ENCODE measurements at places on chromosomes 7 and 10. TPM values are rescaled to one million over a fixed set of nuclear protein-coding genes. Genes with fewer than 3 reads are reported as not detected.

- DNase-seq = no peak
Measured at GRCh38 chr7:106419455-106420182, 134.8 kb upstream of the NAMPT start.

DNA sequence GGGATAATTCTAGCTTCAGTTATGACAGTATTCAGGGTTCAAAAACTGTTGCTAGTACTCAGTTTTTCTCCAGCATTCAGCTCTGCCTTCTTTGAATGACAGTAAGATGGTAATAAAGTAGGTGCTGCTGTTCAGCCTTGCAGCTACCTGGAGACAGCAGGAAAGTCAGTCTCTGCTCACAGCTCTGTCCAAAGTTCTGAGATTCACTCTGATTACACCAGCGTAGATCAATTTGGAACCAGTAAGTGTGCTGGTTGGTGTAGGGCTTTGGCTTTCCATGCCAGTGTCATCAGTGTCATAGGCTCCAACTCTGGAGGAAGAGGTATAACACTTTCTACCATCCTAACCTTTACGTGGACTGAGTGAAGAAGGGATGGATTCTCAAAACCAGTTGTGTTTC lies 26.2 kb downstream of the STK17A start:
- DNase-seq = no peak

DNA sequence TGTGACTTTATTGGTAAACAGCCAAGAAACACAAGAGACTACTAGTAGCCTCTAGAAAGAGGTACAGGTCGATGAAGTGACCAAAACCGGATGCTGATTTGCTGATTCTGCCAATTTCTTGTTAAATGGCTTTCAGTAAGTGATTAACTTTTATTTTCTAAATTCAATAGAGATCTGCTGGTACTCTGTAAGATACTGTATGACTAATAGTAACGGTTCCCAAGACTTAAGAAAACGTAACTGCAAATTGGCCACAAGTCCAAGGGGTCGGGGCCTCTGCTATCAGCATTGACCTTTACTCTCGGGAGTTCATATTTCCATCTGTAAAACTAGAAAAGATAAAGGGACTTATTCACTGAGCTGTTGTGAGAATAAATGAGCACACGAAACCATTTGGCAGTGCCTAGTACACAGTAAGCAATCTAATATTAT lies 1.4 kb downstream of the FAM3C start:
- DNase-seq = no peak

DNA sequence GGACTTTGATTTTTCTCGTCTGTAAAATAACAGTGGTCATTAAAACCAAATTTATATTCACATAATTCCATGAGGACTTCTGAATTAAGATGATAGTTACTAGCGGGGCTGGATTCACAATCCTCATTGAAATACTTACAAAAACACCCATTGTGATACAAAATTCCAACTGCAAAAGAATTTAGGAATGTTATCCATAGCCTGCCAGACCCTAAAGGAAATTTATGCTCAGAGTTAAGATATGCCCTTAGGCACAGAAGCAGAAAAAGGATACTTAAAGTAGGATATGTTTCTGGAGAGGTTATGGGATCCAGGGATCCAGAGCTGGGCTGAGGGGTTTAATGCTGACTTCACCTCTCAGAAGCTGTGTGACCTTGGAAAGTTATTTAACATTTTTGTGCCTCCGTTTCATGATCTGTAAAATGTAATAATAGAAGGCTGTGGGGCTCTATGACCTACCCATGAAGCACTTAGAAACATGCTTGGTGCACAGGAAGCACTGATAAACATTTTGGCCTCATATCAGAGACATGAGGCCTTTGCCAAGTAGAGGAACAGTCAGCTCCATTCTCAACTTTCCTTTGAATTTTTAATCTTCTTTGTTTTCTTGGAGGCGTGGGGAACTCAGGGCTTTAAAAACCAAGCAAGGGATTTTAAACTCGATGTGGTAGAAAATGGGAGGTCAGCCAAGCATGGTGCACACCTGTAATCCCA lies 744.7 kb downstream of the KCNMA1 start:
- no peak for DNase-seq

DNA sequence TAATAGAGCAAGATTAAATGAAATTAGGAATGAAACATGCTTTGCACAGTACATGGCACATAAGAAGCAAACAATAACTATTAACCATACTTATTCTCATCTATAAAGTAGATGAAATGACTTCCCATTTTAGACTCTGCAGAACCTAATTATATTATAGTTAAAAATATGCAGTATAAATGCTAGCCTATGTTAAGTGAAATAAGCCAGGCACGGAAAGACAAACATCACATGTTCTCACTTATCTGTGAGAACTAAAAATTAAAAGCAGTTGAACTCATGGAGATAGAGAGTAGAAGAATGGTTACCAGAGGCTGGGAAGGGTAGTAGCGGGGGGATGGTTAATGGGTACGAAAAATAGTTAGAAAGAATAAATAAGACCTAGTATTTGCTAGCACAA lies 247.0 kb downstream of the PRKG1 start:
- no peak for DNase-seq

- peak; percentile 46 for DNase-seq
Measured at GRCh38 chr10:79044036-79044632, 24.6 kb upstream of the ZMIZ1 start.

- no peak for DNase-seq
Measured at GRCh38 chr10:72426986-72427385, 72.3 kb upstream of the DNAJB12 start.

GRCh38 chr10:113362645-113363091 lies 190.2 kb upstream of the HABP2 start:
- DNase-seq = no peak

DNA sequence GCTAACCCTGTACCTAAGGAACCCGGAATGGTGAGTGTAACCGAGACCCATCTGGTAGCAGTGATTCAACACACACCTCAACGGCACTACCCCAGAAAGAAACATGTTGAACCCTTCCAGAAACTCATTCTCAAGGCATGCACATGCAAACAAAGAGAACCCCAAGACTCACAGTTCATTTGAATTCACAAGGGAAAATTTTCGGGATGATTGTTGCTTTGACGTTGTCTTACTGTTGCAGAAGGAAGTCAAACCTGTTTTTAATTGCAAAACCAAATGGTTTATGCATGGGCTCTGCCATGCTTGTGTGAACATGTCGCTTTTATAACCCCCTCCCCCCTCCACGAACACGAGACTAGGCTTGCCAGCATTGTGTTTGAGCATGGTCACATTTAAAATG lies 539.7 kb downstream of the GATA3 start:
- no peak for DNase-seq

GRCh38 chr7:3430588-3430987 lies 129.5 kb downstream of the SDK1 start:
- no peak for DNase-seq

DNA sequence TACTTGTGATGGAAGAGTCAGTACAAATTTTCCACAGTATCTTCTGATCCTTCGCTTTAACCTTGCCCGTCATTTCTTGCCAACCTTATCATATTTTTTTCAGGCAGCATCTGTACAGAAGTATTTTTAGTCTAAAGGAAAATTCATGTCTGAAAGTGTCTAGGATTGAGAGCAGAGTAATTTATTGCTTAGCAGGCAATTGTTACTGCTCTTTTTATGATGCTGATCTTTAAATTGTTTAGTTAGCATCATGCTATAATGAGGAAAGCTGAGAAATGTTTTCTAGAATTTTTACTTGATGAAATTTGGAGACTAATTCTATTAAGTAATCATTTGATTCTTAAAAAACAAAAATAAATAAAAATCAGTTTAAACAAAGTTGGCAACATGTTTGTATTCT lies 20.6 kb downstream of the KAT6B start:
- DNase-seq = no peak

- no peak for DNase-seq
Measured at GRCh38 chr7:132161976-132162375, 414.3 kb downstream of the PLXNA4 start.

DNA sequence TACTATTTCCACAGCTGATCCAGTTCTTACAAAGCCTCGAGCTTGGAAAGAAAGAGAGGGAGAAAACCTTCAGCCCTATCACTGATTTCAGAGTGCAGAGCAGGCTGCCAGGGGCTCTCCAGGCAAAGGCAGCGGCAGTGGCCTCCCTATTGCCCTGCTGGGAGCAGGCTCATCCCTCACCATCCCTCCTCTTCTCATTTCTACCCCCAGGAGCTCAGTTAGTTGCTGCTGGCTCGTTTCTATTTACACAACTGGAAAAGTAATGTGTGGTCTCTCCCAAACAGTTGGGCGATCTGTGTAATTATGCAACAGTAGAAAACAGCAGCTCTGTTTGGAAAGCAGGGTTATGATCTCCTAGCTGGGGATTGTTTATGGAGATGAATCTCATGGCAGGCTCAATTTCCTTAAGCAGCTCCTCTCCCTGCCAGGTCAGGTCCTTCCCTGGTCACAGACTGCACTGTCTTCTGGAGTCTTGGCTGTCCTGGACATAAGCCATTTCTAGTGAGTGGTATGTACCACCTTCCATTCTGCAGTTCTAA lies 28.7 kb upstream of the TNS3 start:
- DNase-seq = no peak

DNA sequence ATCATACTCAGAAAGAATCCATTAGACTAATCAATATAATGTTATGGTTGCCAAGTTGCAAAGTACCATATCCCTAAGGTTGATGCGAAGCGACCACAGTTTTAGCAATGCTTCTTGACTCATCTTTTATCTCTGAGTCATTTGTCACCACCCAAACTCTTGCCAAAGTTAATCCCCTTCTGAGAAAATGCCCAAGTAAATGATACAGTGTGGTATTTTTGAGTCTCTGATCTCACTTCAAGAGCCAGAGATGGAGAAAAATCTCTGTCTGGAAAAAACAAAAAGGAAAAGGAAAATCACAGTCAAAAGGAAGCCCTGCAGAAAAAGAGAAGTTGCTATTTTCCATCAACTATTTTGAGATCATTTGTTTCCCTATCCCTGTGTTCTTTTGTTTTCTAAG lies 26.7 kb upstream of the OTUD1 start:
- no peak for DNase-seq

DNA sequence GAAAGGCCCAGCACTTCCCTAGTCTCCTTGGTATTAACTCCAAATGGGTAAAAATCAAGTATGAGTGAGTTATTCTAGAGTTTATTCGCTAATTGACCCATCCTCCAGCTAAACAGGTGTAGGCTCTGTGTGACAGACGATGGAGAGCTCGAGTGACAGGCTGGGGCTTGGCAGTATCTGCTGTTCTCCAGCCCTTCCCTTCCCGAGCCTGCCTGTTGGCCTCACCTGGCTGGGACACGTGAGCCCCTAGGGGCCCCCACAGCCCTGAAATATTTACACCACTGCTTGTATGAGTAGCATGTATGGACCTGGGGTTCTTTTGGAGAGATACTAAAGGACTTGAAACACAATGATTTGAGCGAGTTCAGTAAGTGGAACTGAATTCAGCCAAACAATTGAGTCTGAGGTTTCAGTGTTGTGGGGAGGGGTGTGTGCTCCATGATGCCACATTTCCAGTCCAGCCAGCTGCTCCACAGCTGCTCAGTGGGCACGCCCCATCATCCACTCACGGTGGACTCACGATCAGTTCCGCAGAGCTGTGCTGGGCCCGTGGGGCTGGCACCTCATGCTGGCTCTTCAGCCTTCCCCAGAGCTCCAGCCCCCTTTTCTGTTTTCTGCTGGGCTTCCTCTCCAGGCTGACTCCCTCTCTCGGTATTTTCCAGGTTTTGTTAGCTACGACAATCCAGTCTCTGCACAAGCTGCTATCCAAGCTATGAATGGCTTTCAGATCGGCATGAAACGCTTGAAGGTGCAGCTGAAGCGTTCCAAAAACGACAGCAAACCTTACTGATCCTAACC lies 283.0 kb downstream of the USP6NL start:
- DNase-seq = no peak

GRCh38 chr10:33365301-33365700 lies 30.8 kb upstream of the NRP1 start:
- DNase-seq = no peak

DNA sequence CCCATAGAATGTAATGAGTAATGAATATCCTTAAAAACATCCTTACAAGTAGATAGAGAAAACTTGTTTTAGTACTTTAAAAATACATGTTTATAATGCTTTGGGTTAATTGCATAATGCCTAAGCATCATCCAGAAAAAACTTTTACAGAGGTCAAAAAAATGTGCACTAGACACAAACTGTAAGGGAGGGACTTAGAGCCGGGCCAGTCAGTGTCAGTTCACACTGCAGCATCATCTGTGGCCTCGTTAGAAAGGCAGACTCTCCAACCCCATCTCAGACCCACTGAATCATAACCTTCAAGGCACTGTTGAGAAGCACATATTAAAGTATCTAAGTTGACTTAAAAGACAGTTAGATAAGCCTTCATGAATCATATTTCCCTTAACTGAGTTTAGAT lies 230.1 kb upstream of the PRPS1L1 start:
- no peak for DNase-seq

Gene CDK1
- 3.4 TPM for total RNA-seq

Gene ZNRF2
- total RNA-seq = 24.6 TPM

Gene FAM25A
- not detected for total RNA-seq

Gene CACNA2D1
- 10.3 TPM for total RNA-seq

Gene DOCK4
- 100 TPM for total RNA-seq

Gene LIPN
- 1.0 TPM for total RNA-seq

Gene CCDC126
- total RNA-seq = 14.4 TPM

Gene CTNNA3
- total RNA-seq = 0.67 TPM

Gene JCAD
- 67.6 TPM for total RNA-seq

Gene EN2
- total RNA-seq = not detected
